ENCODE measurements at places on chromosomes 12 and 14.

GRCh38 chr14:106842687-106843086 lies 1316.3 kb downstream of the TMEM121 start:
- DNase-seq: no peak

- no peak for DNase-seq
Measured at GRCh38 chr12:54689034-54689372, 40.8 kb upstream of the DCD start.

DNA sequence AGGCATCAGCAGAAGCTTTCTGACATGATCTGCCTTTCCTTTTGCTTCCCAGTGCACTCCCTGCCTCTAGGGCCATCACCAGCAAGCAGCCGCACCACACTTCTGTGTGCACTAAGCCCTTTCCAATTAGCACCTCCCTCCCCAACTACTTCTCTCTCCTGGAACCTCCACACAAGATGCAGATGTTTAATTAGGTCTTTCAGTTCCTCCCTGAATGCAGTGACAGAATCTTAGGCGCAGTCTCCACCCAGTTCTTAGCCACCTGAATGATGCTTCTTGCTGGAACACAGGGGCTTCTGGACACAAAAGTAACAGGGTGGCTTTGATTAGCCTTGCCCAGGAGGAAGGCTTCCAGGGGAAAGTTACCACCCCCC lies 32.9 kb downstream of the NIN start:
- no peak for DNase-seq

DNA sequence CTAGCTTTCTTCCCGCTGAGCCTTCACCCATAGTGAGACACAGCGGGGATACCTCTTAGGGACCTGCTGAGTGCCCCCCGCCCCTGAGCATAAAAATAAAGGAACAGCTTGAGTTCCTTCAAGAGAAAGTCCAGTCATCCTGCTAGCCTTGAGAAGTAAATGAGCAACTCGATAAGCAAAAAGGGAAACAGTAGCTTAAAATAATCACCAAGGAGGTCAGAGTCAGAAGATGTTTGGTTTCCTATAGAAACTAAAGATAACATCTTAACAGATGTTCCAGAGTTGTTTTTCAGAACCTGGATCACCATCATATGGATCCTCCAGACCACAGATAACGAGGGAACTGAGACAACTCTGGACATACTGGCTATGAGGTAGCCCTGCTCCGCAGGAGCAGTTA lies 94.0 kb downstream of the BCAT1 start:
- DNase-seq: no peak

DNA sequence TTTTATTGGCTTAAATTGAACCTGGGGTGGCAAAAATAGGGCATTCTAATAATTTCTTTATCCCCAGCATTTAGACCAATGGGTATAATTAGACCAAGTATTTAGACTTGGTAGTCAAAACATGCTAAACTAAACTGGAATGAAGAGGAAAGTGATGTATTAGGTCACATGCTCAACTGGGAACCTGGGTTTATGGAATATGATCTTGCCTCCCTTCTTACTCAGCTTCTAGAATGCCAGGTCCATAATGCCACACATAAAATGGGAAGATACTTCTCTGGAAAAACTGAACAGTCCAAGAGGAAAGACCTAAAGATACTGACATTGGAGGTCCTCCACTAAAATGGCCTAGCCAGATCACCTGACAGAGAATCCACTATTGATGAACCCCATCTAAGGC lies 6.2 kb upstream of the BIN2 start:
- no peak for DNase-seq

DNA sequence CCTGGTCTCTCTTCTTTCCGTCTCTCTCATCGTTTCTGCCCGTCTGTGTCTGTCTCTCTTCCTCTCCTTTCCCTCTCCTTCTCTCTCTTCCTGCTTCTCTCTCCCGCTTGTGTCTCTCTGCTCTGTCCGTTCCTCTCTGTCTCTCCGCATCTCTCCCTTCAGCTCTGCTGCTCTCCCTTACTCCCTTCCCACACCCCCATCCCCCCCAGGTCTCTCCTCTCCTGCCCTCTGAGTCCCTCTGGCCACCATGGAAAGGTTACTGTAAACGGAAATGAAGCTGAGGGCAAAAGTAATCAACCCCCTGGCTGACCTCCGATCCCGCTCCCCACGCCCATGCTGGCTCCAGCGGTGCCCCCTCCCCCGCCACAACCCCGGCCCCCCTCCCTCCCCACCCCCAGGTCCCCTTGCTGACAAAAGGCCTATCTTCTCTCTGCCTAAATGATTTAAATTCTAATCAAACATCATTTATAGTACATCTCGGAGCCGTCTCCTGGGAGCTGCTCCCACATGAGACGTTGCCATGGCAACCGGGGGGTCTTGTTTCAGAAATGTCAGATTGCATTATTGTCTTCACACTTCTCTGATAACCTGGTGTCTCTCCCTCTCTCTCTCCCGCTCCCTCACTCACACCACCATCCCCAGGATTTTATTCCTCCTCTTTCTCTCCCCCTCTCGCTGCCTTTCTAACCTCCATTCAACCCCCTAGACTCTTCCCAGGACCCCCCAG lies 203.8 kb downstream of the RBM19 start:
- no peak for DNase-seq

- no peak for DNase-seq
Measured at GRCh38 chr14:74573421-74574089, 38.5 kb downstream of the LTBP2 start.

DNA sequence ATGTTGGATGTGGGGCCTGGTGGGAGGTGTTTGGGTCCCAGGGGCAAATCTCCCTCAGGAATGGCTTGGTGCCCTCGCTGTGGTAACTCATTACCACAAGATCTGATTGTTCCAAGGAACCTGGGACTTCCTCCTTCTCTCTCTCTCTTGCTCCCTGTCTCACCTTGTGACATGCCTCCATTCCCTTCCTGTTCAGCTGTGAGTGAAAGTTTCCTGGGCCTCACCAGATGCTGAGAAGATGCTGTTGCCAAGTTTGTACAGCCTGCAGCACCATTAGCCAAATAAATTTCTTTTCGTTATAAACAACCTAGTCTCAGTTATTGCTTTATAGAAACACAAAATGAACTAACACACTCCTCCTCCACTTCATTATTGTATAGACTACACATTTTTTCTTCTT lies 759.8 kb upstream of the MDGA2 start:
- no peak for DNase-seq

GRCh38 chr12:49604856-49605255 lies 583 bp downstream of the FAM186B start:
- DNase-seq: no peak

DNA sequence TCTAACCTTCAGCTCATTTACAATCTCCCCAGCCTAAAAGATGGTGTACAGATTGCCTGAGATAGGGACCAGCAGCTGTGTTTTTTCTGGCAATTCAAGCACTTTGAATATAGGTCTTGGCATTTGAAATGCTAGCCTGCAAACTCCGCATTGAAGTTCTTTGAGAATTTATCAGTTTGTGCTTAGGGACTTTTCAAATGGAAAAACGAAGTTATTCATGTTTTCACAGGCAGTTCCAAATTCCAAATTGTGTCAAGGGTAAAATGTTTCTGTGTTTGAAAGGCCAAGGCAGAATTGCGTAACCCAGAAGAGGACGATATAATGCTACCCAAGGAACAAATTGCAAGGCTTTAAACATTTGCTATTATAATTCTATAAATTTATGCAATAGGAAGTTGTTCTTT lies 168.9 kb upstream of the RASSF8 start:
- DNase-seq: no peak

DNA sequence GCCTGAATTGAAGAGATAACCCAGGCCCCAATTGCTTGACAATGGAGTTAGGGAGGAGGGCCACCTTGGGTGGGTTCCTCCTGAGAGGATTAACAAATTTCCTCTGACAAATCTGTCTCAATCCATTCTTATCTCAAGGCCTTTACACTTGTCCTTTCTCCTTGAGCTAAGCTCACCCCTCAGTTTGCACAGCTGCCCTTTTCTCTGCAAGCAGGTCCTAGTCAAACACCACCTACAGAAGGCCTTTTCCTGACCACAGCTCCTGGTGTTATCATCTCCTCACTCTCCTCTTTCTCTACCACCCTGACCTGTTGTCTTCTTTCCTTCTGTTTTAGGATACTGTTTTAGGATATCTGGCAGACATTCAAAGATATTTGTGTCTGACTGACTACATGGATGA lies 26.4 kb upstream of the GSC start:
- no peak for DNase-seq

GRCh38 chr12:75631831-75632230 lies 120.4 kb upstream of the KRR1 start:
- DNase-seq: peak; percentile 67

DNA sequence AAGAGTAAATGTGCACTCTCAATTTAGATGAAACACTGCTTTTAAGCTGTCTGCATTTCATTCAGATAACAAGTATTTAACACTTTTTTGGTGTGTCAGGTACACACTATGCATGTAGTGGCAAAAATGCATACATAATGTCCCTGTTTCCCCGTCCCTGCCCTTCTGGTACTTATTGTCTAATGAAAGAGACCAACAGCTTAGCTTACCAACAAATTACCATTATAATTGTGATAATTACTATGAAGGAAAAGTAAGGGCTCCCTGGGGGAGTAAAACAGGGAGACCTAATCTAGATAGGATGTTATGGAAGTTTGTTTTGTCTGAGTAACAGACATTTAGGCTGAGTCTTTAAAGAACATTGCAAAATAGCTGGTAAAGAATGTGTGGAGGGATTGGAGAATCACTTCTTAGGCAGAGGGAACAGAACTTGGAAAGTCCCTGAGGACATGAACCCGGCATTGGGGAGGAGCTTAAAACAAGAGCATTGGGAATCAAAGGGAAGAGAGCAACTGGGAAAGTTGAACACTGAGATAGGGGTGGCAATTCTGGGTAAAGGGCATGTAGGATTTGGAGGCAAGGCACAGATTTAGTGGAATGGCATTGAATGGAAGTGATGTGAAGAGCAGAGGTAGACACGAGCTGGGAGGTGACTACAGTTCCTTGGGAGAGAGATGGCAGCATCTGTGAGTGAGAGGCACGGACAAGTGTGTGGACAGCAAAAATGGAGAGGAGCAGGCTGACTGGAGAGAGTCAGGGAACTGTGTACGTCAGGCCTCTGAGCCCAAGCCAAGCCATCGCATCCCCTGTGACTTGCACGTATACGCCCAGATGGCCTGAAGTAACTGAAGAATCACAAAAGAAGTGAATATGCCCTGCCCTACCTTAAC lies 181.6 kb downstream of the GRIP1 start:
- DNase-seq: no peak

DNA sequence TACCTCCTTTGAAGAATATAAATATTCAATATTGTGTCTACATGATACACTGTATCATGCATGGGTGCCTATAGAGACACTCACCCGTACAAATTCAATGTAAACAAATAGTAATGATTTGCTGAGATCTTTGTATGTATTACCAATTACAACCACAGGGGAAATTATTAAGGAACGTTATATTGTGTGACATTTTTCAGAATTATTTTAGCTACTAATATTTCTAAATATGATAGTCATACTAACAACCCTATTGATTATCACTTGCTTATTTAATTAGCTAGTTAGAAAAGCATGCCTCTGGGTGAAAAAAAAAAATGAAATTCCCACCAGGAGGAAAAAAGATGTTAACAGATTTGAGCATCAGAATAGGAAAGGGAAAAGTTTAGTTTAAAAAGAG lies 2.1 kb downstream of the SOX5 start:
- DNase-seq: no peak

GRCh38 chr12:7076493-7076892 lies 15.8 kb downstream of the C1R start:
- DNase-seq: no peak

DNA sequence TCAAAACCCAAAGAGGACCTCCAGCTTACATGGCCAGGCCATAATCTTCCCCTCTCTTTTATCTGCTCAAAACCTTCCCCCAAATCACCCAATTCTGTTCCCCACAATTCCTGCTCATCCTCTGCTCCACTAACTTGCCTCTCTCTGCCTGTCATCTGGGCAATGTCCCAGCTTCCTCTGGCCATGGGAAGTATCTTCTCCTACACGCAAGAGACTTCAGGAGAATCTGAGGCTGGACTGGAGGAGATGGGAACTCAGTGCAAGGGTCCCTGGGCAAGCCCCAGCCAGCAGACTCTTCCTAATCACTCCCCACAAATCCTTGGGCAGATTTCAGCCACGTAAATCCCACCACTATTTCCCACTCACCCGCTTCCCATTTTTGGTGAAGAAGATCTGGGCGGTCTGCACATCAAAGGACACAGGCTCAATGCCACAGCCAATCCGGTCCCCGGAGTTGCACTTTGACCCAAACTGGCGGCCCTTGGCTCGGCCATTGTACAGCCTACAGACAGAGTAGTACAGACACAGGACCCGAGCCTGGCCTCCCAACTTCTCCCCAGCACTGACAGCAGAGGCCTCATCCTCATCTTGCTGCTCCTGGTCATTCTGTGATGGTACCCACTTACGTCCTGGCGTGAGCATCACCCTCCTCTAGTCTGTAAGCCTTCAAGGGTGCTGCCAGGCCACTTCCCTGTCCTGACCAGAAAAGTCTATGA lies 4.7 kb downstream of the SPRYD3 start:
- no peak for DNase-seq

DNA sequence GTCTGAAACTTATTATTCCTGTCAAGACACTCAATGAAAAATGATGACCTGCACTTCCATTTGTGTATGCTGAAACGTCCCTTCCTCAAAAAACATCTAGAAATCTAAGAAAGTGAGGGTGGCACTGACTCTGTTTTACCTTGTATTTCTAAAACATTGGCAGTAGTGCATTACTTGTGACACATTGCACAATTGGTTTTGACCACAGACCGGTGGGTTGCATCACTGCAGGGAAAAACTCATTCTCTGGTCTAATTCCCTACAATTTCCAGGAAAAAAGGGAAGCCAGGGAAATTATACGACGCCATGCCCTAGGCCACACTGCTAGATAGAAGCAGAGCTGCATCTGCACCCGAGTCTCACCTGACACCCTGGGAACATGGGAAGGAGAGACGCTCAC lies 156.7 kb downstream of the NTF3 start:
- DNase-seq: no peak

DNA sequence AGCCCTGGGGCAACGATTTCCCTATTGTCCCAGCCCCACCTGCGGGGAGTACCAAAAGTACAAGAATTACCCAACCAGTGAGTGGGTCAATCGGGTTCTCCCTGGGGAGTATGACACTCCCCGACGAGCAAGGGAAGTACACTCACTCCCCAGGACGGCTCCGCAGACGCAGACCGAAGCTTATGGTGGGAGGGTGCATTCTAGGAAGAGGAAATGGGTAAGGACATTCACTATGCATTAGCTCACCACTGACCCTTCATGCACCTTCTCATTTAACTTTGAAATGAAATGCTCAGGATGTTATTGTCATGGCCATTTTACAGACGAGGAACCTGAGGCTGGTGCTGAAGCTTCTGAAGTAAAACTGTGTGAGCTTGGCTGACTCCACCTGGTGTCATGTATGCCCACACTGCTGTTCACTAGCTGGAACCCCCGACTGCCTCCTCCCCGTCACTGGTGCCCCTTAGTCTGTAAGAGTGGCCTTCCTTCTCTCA lies 45.8 kb upstream of the TMED10 start:
- no peak for DNase-seq

GRCh38 chr12:27015730-27016076 lies 1.5 kb upstream of the TM7SF3 start:
- no peak for DNase-seq

DNA sequence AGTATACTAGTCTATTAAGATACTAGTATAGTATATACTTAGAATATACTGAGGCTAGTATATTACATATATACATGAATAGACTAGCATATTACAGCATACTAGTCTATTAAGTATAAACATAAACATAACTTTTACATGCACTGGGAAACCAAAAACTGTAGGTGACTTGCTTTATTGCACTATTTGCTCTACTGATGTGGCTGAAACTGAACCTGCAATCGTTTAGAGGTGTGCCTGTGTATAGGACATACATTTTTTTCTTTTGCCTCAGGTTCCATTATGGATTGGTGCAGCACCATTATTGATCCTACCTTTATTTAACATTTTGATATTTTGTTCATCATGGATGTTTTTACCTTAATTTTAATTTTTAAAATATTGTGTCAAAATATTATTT lies 143.2 kb upstream of the RGS6 start:
- DNase-seq: no peak

Data from NCI-H446 (cell line).